ENCODE measurements at places on chromosomes 4 and X.

DNA sequence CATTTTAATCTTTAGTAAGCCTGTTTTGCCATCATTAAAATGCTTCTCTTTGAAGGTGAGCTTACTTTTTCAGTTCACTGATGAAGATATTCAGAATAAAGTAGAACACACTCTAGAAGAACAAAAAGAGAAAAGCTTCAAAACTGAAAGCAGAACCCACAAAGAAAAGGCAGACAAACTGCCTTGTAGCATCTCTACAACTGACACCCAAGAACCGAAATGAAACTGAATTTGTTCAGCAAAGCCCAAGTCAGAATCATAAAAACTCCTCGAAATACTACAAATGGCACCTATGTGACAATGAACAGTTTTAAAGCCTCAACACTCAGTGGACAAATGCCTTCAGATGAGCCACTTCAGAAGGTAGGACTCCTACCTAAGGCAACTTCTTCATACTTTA is 83.6 kb downstream of the MAML3 start:
- no peak for DNase-seq

DNA sequence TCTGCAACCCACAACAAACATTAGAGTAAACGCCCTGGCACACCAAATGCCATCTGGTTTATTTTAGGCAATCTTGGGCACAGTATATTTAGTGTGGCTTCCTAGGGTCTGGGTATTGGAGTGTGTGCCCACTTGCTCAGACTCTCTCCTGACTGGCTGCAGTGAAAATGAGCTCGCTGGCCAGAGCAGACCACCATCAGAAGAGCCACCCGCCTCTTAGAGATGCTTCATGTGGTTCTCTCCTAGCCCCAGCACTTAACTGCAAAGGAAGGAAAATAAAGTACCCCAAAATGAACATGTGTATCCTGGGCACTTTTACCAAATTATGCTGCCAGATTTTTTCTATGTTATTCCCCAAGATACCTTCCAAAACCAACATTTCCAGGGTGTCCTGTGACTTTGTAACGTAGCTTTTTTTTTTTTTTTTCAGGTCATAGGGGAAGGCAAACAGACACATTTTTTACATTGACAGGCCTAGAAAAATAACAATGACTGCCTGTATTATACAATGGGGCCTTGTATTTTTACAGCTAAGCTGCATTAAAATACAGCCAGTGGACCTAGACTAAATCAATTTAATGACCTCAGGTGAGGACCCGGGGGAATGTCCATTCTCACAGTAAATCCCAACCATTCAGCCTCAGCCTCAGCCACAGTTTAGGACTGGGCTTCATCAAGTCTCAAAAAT is 193.7 kb downstream of the RASL11B start:
- DNase-seq: no peak

DNA sequence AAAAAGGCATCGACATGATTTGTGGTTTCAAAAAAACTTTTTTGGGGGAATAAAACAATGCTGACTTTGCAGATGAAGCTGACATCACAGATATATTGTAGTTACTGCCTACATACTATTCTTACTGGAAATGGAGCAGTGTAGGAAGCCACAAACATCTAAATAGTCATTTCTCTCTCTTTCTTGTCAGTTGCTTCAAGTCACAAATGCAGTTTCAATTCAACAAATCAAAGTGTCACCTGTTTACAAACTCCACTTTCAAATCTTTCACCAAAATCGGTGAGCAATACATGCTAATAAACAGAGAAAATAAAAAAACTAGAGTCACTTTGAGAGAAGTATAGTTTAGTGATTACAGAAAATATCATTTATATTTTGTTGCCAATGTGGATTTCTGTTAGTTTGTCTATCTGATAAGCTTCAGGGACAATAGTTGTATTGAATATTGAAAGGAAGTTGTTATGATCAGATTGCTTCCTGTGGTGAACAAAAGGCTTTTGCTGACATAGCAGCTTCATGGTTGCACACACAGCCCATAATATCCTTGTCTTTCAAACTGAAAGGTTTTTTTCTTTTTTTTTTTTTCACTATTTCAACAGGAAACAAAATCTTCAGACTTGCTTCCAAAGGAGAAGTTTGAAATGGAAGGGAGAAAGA is 49.7 kb upstream of the PTPN13 start:
- DNase-seq: no peak

GRCh38 chrX:129933700-129934099 is 27.7 kb downstream of the UTP14A start:
- no peak for DNase-seq

DNA sequence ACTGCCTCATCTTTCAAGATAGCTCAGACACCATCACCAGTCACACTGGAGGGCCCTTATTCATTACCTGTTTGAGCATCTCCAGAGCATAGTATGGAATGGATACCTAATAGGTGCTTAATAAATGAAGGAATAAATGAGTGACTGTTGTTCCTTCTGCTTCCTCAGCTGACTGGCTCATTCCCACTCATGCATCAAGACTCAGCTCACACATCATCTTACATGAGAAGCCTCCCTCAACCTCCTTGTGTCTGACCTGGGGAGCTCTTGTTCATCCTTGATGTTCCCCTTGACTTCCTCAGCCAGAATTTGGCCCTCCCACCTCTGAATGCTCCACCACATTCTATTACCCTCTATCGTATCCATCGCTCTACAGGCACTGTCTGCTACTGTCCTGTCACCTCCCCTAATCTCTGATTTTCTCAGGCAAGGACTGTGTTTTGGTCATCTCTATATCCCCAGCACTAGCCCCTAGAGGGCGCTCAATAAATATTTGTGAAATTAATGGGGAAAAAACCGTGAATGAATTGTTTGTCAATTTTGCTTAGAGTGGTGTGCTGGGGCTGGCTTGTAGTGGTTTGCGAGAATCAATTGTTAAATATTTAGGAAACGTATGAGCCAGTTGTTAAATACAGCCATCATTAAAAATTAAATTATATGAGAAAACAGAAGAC is 88.3 kb downstream of the NHSL2 start:
- DNase-seq: no peak

DNA sequence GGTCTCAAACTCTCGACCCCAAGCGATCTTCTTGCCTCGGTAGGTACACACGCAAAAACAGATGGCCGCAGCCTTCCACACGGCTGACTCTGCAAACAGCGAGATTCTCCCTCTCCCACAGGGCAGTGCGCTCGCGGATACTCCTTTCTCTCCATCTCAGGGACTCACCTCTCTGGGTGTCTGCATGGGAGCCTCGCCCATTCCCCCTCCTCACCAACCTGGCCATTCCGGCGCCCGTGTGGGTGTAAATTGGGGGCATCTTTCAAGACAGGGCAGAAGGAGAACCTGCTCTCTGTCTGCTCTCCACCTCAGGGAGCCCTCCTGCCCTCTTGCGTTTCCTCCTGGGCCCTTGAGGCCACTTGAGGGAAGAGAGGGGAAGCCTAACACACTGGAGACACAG is 4.4 kb downstream of the CTAG2 start:
- no peak for DNase-seq

GRCh38 chrX:3771766-3772165 is 58.3 kb upstream of the PRKX start:
- no peak for DNase-seq

- no peak for DNase-seq
Observed at GRCh38 chr4:17166954-17167353, 268.5 kb upstream of the LDB2 start.

GRCh38 chrX:123695242-123695641 is 37.6 kb downstream of the THOC2 start:
- DNase-seq: no peak

DNA sequence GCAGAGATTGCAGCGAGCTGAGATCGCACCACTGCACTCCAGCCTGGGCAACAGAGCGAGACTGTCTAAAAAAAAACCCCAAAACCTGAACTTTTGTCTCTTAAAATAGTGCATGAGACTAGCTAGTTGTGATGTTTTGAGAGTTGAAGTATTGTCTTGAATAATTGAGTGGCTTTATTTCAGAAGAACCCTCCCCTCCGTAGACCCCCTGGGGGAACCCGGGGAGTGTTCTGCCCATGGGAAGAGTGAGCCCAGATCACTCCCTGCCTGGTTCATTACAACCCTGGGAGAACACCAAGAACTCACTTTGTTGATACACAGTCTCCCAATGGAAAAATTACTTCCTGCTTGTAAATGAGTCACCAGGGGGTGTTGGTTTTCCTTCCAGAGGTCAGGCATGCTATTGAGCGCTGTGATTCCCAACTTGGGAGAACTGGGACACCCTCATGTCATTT is 65.3 kb upstream of the SHISA3 start:
- DNase-seq: no peak

- DNase-seq: no peak
Observed at GRCh38 chr4:42547805-42548204, 109.1 kb downstream of the ATP8A1 start.

- DNase-seq: no peak
Observed at GRCh38 chrX:109964390-109964789, 38.5 kb upstream of the TMEM164 start.

DNA sequence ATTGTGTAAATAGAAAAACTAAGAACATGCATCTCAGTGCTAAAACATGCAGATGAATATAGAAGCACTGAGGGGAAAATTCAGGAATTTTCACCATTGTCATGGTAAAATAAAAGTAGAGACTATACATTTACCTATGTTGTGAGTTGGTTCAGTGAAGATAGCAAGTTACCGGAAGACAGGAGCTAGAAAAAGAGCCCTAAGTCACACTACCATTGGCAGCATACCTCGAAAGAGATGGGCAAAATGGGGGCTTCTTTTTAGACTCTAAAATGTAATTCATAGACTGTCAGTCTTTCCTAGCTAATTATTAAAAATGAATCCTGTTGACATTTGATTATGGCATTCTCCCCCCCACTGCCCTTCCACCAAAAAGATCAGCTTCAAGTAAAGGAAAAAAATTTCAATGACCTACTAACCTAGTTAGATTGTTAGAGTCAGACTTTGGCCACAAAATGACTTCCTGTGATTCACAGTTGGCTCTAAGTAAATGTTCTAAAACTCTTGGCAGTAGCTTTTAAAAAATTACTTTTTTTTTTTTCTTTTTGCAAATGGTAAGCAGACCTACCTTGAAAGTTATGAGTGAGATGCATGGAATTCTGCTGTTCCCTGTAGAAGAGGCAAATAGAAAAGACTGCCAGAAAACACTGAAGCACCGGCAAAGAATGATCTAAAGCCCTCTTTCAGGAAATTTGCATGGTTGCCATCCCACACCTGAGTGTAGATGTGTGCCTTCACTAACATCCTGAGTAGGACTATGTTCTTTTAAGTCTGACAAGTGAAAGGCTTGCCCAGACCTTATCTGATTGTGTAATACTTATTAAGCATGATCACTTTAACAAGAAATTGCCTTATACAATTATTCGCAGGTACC is 26.4 kb upstream of the ARSJ start:
- DNase-seq: no peak

DNA sequence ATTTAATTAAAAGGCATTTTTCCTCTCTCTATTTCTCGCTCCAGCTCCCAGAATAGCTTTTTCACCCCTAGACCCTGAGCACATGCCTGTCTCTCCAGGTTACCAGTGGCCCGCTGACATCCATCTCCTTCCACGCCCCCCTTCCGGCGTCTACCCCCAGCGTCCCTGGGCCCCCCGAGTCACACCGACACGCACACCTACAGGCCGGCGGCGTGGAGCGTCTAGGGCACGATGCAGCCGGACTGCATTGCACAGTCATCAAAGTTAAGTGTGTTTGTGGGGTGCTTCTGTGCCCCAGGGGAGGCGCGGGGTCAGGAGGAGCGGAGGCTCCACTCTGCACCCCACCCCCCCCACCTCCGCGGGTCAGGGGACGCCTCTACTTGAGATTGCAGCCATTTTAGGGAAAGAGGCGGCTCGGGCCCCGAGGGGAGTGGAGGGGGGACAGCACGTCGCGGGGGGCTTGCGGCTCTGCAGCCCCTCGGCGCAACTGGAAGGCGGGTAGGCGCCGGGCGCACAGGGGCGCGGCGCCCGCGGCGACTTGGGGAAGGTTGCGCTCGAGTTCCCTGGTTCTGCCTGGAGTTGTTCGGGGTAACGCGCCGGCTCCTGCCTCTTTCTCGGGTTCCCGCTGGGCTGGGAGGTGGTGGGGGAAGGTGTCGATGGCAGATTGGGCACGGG is 112.7 kb downstream of the DHX15 start:
- DNase-seq: no peak

DNA sequence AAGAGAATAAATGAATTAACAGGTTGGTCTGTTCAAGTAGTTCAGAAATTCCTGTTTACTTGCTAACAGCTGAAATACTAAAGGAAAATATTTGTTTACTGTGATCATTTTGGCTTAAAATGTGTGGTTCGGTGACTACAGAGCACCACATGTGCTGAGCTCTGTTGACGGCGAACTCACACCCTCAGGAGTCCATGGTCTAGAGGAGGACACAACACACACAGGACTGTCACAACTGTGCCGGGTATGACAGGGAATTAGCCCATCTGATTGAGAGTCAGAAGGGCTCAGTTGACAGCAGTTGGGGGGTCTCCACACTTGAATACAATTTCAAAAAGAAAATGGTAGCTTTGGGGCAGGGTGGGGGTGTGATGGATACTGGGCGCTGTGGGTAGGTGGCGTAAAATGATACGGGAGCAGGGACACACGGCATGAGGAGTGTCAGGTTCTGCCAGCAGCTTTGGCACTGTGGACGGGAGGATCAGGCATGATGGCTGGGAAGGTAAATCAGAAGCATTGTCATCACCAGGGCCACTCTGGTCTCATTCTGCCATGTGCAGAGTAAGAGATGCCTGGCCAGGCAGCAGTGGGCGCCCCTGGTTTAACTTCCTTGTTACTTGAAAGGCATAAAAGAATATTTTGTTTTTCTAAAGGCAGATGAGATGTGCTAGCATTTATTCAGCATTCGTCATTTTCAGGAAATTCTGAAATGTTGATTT is 33.3 kb downstream of the CLDN22 start:
- DNase-seq: no peak

GRCh38 chr4:114636192-114636935 is 37.8 kb downstream of the UGT8 start:
- DNase-seq: no peak

DNA sequence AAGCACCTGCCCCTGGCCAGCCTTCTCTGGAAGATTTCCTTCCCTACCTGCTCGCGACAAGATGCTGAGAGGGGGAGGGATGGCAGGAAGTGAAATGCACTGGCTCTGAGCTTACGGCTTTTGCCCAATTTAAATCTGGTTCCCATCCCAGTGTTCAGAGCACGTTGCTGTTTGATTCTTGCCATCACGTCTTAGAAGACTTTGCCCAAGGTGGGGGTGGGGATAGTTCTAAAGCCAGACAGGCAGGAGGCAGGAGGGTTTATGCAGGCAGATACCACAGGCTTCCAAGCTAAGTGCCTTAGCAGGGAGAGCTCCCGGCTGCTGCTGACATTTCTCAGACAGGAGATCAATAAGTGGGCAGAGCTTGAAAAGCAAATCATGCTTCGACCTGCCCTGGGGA is 393.9 kb downstream of the MID1IP1 start:
- no peak for DNase-seq

- DNase-seq: no peak
Observed at GRCh38 chrX:27086237-27086636, 376.9 kb downstream of the PPP4R3C start.

- no peak for DNase-seq
Observed at GRCh38 chrX:121256647-121257046, 209.2 kb downstream of the GLUD2 start.

GRCh38 chr4:187493661-187494060 is 501.9 kb upstream of the ZFP42 start:
- DNase-seq: no peak

Data from stimulated activated CD8-positive, alpha-beta memory T cell treated with anti-CD3 and anti-CD28 coated beads, Interleukin-7, amount 100 ng/mL, for 1 hour (primary cell).